Dermis blood vessel endothelial cell (primary cell): ENCODE measurements at places on chromosomes 3 and 15. TPM values are rescaled to one million over a fixed set of nuclear protein-coding genes. Genes with fewer than 3 reads are reported as not detected.
A peak's percentile ranks its signal among the peaks of the same experiment; 100 is the strongest.

DNA sequence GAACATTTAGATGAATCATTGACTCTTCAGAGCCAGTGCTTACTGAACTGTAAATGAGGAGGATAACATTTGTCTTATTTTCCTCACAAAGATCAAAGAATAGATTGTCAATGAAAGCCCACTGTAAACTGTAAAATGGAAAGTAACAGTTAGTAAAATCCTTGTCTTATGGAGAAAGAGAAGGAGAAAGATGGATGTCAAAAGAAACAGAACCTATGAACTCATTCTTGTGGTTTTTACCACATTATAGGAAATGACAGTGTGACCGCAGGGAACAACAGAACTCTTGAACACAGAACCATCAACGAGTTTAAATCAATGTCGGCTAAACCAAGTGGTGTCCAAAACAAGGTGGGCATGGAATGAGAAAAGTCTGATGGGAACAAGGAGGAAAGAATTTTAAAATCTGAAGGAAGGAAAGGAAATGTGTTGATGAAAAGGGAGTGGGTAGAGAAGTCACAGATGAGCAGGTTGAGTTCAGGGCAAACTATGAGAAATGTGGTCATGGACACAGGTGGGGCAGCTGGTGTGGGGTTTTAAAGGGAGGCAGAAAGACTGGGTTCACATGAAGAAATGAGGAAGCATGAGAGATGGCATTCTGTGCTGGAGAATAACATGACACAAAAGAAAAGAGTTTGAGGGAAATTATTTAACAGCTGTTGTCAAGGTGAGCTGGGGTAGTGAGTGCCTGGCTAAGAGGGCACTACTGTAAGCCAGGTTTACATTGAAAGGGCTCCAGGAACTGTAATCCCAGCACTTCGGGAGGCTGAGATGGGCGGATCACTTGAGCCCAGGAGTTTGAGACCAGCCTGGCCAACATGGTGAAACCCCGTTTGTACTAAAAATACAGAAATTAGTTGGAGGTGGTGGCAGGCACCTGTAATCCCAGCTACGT is 42.4 kb upstream of the ETV5 start:
- no peak for DNase-seq

DNA sequence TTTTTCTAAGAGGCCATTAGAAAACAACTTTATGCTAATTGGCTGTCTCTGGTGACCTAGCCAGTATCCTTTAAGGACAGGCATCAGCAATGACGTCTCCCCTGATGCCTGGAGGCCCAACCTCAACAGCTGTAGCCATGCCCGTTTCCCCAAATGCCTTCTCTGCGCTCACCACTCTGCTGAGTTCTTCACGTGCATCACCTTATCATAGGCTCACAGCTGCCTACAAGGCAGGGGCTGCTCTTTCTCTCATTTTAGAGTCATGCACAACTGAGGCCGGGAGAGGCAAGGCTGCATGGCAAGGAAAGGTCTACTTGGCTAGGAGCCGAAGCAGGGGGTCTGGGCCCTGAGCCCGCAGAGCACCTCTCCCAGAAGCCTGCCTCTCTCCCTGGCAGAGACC is 43.9 kb upstream of the SEC13 start:
- DNase-seq, result no peak

- DNase-seq, result peak; percentile 35
These were observed 120.1 kb upstream of the DPH6 start for GRCh38 chr15:35665896-35666536.

Gene NANOGP8
- total RNA-seq, result not detected in 2 replicates

GRCh38 chr3:134059671-134060560 is 30.2 kb upstream of the SLCO2A1 start:
- DNase-seq, result peak; percentile 30

GRCh38 chr3:108302570-108302969 is 6.2 kb downstream of the HHLA2 start:
- DNase-seq, result no peak

Gene CPEB1
- total RNA-seq, result not detected in 2 replicates

Gene GOLGA6D
- not detected in 2 replicates for total RNA-seq

DNA sequence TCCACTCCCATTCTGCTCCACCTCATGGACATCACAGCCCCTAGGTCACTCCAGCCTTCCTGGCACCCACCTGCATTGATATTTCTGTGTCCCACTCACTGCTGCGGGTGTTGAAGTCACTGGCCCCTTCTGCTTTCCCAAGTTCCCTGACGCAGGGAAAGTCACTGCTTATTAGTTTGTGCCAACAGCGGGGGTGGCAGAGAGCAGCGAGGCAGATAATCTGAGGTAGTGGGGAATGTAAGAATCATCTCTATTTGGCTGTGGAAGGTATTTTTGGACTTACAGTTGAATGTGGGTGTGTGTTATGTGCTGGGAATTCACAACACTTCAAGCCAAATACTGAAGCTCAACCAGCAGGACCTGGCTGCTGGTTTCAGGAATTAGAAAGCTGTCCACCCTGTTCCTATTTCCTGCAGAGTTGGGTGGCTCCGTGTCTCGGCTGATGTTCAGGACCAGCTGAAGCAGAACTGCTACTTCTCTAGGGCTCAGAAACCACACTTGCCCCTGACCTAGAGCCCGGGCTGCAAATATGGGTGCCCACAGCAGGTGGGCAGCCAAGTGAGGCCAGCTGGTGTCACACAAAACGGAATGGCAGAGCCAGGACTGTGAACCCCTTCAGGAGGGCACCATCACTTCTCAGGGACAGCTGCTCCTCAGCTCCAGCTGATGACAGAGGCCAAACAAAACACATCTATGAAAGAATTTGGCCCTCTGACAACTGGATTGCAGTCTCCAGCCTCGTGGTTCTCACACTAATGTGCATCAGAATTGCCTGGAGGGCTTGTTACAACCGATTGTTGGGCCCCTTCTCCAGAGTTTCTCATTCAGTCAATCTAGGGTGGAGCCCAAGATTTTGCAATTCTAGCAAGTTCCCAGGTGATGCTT is 57.7 kb downstream of the SEMA5B start:
- no peak for DNase-seq

Gene COMMD4
- total RNA-seq, result 74.2 and 84.6 TPM in 2 replicates

DNA sequence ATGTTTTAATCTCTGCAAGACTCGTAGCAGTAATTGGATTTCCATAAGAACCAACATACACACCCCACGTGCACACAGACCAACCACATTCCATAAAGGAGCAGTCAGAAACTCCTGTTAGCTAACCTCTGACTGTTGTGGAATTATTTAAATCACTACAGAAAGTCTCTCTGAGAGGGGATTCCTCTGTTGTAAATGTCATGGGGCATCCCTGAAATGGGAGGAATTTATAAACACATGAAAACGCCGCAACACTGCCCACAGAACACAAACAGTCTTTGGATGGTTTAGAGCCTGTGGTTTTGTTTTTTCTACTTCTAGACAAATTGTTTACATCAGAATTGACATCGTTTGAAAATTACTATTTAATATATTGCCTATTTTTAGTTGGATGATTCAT is 740.1 kb upstream of the GRM7 start:
- no peak for DNase-seq

GRCh38 chr3:185717627-185718402 is 107.0 kb downstream of the IGF2BP2 start:
- no peak for DNase-seq

- peak; percentile 93 for DNase-seq
These were observed 128.1 kb upstream of the IL12A start for GRCh38 chr3:159860269-159861116.

DNA sequence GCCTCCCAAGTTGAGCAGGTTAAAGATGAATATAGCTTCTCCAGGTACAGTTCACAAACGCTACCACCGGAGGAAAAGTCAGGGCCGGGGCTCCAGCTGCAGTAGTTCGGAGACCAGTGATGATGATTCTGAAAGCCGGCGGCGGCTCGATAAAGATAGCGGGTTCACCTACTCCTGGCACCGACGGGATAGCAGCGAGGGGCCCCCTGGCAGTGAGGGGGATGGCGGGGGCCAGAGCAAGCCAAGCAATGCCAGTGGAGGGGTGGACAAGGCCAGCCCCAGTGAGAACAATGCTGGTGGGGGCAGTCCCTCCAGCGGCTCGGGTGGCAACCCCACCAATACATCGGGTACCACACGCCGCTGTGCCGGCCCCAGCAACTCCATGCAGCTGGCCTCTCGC is 61.4 kb downstream of the SNRK start:
- DNase-seq, result no peak

Gene LCTL
- not detected in 2 replicates for total RNA-seq

Gene DNAJA4
- 3.9 and 5.6 TPM in 2 replicates for total RNA-seq

Gene SAMMSON
- total RNA-seq, result not detected in 2 replicates

Gene ERC2
- 0.79 and 2.4 TPM in 2 replicates for total RNA-seq

- DNase-seq, result peak; percentile 81
These were observed 1.5 kb downstream of the CHSY1 start for GRCh38 chr15:101250341-101250831.

GRCh38 chr3:4551051-4551711 is 58.0 kb downstream of the ITPR1 start:
- no peak for DNase-seq

Gene CLDN1
- 0.68 and 0.79 TPM in 2 replicates for total RNA-seq

- DNase-seq, result no peak
These were observed 21.6 kb downstream of the EMC4 start for GRCh38 chr15:34246276-34246976.

DNA sequence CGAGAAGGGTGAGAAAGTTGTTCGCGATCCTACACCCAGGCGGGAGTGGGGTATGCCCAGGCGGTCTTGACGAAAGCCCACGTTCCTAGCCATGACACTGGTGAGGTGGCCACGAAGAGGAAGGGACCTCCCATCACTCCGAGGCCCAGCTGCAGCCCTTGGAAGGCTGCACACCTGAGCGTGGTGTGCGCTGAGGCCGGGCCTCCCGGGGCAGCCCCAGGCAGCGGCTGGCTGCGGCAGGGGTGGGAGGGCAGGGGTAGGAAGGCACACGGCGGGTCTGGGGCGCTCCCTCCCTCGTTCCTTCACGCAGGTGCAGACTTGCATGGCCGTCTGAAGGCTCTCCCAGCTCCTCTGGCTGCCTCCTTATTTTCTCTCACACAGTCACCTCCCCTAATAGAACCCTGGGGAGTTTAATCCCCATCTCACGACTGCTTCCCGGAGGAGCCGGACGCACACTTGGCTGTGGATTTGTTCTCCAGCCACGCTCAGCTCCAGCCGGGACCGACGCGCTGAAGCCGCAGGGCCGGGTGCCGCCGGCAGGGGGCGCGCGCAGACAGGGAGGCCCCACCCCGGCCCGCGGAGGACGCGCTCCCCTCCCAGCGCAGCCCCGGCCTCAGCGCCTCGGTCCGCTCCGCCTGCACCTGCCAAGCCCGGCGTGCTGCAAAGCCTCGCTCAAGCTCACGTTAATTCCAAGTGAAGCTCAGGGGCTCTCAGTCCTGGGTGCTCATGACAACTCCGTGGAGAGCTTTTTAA is 37.8 kb upstream of the MUC4 start:
- DNase-seq, result peak; percentile 61

GRCh38 chr3:123993818-123994217 is 1.9 kb upstream of the ROPN1 start:
- DNase-seq, result no peak

Gene EFCC1
- 5.9 and 12.1 TPM in 2 replicates for total RNA-seq

Gene HDC
- not detected in 2 replicates for total RNA-seq

Gene RPL29
- total RNA-seq, result 784 and 1,399 TPM in 2 replicates

Gene REC114
- total RNA-seq, result not detected in 2 replicates

GRCh38 chr3:157311633-157312375 is 124.8 kb upstream of the PTX3 start:
- peak; percentile 65 for DNase-seq

DNA sequence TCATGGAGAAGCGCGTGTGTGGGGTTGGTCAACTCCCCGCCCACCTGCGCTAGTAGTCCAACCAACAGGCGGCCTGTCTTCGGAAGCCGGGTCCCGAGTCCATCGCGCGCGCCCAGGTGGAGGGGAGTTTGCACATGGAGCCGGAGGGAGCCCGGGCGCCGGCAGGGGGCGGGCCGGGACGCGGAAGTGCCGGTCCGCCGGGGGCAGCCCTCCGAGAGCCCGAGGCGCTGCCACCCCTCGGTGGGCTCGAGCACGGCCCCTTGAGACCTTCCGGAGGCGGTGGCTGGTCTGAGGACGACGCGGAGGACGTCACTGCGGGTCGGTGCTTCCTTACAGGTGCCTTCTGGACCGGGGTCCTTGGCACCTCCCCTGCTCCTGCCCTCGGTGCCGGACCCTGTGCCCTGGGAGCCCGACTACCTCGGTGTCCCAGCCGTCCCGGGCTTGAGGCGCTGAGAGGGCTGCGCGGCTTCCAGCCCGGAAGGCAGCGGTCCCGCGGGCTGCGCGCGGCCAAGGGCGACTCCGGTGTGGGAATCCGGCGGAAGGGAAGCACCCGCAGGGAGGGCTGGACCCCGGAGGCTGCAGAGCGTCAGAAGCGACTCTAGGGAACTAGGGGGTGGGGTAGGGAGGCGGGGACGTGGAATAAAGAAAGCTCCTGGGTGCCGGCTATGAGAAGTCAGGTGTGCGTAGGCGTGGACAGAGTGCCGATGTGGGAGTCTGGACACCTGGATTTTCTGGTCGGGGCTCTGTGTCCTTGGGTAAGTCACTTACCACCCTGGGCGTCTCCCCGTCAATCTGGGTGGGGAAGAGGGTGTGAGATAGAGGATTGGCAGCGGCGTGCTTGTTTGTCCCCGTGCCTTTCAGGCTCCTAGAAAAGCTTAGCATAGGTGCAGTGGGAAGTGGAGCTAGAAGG is 212.3 kb downstream of the FGF12 start:
- no peak for DNase-seq

GRCh38 chr3:13220991-13221390 is 147.8 kb upstream of the IQSEC1 start:
- DNase-seq, result no peak

DNA sequence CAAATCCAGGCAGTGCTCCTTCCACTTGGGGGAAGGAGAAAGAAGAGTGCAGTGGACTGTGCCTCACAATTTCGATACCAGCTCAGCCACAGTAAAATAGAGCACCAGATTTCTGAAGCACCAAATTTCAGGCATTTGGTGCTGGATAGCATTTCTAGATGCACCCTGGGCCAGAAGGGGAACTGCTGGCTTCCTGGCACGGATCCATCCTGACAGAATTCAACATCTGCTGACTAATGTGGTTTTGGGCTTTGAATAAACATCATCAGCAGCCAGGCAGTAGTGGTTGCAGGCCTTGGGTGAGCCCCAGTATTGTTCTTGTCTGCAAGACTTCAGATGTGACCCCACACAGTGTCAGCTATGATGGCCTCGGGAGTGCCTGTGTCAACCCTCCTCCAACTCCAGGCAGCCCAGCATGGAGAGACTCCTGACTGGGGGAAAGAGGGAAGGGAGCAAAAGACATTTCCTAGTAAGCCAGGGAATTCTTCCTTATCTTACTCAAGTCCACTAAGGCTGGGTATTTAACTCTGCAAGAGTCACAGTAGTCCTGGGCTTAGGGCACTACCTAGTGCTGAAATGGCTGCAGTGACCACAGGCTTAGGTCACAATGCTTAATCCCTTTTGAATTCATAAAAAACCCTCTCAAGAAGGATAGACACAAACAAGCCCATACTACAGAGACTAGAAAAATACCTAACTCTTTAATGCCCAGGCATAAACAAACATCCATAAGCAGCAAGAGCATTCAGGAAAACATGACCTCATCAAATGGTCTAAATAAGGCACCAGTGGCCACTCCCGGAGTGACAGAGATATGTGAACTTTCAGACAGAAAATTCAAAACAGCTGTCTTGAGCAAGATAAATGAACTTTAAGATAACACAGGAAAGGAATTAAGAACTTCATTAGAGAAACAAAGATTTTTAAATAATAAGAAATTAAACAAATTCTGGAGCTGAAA is 74.7 kb downstream of the SPATA16 start:
- DNase-seq, result no peak
